Tibial artery (tissue), 4 donors: ENCODE measurements at places on chromosomes 5 and 9.

GRCh38 chr9:120935383-120935857 is 8.8 kb upstream of the TRAF1 start:
- peaks cover 6% of the 10 kb centered on the region for H3K4me1 ChIP-seq
- H3K4me3 ChIP-seq, result peak overlapping the region; percentile 24
- DNase-seq, result peak; percentile 100
- peak overlapping the region; percentile 94 for H3K27ac ChIP-seq
- no peaks in the 10 kb centered on the region for H3K27me3 ChIP-seq
- H3K36me3 ChIP-seq, result no peaks in the 10 kb centered on the region

DNA sequence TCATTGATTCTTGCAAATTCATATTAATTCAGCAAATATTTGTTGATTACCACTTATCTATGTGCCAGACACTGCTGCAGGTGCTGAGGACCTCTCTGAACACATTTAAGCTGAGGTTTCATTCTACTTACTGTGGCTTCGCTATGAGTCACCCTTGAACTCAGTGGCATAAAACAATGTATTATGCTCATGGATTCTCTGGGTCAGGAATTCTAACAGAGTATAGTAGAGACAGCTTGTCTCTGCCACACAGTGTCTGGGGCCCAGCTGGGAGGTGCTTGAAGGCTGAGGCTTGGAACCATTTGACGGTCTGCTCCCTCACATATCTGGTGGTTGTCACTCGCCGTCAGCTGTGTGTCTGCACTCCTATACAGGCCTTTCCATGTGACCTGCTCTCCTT is 124.3 kb upstream of the NR3C1 start:
- no peak overlapping the region for H3K27ac ChIP-seq
- no peak overlapping the region for H3K4me3 ChIP-seq
- no peaks in the 10 kb centered on the region for H3K36me3 ChIP-seq
- no peak for DNase-seq

- no peaks in the 10 kb centered on the region for H3K27me3 ChIP-seq
- H3K4me3 ChIP-seq, result no peak overlapping the region
- H3K4me1 ChIP-seq, result no peaks in the 10 kb centered on the region
- H3K27ac ChIP-seq, result no peak overlapping the region
- H3K36me3 ChIP-seq, result peaks cover 4% of the 10 kb centered on the region
These were observed 17.0 kb downstream of the DMAC1 start for GRCh38 chr9:7782400-7783120.

DNA sequence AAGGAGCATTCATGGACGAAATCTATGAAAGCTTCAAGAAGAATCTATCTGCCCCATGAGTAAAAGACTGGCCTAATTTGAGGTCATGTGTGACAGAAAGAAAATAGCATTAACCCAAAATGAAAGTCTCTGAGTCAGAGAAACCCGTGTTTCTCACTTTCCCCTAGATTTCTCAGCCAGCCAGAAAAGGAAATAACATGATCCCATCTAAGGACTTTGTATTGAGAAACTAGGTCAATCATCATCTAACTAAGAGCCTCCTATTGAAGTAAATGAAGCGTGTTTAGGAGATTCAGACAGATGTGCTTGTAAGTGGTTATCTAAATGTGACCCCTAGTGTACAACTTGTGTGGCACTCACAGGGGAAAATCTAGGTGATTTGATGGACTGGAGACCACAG is 77.3 kb upstream of the ZNF366 start:
- DNase-seq, result no peak
- peaks cover 24% of the 10 kb centered on the region for H3K4me1 ChIP-seq
- H3K27me3 ChIP-seq, result no peaks in the 10 kb centered on the region

DNA sequence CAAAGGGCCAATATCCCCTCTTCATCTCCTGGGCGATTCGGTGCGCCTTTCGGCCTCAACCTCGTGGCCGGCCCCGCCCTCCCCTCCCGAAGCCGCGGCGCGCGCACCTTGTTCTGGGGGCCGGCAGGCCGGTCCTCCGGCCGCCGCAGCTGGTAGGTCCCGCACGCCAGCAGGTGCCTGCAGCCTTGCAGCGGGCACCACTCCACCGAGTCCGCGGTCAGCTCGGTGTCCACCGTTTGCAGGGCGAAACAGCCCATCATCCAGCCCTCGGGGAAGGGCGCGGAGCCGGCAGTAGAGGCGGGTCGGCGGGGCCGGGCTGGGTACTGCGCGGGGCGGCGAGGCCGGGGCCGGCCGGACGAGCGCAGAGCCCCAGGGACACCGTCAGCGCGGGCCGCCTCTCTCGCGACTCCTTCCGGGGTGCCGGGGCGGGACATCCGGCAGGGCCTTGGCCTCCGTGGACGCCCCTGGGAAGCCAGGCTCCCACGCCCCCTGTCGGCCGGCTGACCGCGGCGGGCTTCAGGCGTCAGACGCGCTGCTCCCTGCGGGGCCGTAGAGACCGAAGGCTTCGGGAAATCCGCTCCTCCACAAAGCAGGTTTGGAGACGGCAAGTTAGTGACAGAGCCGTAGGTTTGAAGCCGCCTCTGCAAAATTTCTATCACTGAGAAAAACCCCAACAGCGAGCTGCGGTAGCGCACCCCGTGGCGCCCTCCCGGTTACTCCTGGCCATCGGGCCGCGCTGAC is at the start of gene DPH7:
TSS of gene DPH7 (minus strand) at position 408 of the 741 bp plus-strand sequence. CDS start at position 260, 148 bp downstream.
- peak within 1 kb of the TSS; percentile 72 for H3K27ac ChIP-seq
- peaks cover 53% of the 10 kb centered on the region for H3K36me3 ChIP-seq
- H3K4me1 ChIP-seq, result peaks cover 35% of the 10 kb centered on the region
- DNase-seq, result peak; percentile 95
- H3K27me3 ChIP-seq, result no peaks in the 10 kb centered on the region
- peak within 1 kb of the TSS; percentile 67 for H3K4me3 ChIP-seq

DNA sequence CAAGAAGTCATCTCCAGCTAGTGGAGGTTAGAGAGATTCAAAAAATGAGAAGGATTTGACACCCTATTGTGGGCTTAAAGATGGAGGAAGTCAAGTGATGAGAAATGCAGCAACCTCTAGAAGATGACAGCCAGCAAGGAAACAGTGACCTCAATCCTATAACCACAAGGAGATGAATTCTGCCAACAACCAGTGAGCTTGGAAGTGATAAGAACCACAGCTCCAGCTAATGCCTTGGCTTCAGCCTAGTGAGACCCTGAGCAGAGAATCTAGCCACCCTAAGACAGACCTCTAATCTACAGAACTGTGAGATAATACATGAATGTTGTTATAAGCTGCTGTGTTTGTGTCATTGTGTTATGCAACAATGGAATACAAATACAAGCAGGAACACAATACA is 262.4 kb downstream of the GRIA1 start:
- DNase-seq, result no peak
- H3K4me3 ChIP-seq, result no peak overlapping the region
- H3K27ac ChIP-seq, result no peak overlapping the region
- no peaks in the 10 kb centered on the region for H3K27me3 ChIP-seq
- H3K4me1 ChIP-seq, result no peaks in the 10 kb centered on the region

DNA sequence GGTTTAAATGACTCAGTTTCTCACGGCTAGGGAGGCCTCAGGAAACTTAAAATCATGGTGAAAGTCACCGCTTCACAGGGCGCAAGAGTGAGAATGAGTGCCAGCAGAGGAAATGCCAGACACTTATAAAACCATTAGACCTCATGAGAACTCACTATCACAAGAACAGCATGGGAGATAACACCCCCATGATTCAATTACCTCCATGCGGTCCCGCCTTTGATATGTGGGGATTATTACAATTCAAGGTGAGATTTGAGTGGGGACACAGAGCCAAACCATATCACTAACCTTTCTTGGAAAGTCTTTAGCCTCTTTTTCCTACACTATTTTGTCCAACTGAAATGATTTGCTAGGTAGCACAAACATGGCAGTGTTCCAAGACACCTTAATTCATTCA is 533.9 kb upstream of the NUDT12 start:
- H3K36me3 ChIP-seq, result no peaks in the 10 kb centered on the region
- H3K4me3 ChIP-seq, result no peak overlapping the region

GRCh38 chr5:159902444-159903121 is 13.7 kb upstream of the ADRA1B start:
- H3K27ac ChIP-seq, result no peak overlapping the region
- no peaks in the 10 kb centered on the region for H3K36me3 ChIP-seq
- DNase-seq, result no peak
- H3K4me3 ChIP-seq, result no peak overlapping the region
- H3K27me3 ChIP-seq, result no peaks in the 10 kb centered on the region

DNA sequence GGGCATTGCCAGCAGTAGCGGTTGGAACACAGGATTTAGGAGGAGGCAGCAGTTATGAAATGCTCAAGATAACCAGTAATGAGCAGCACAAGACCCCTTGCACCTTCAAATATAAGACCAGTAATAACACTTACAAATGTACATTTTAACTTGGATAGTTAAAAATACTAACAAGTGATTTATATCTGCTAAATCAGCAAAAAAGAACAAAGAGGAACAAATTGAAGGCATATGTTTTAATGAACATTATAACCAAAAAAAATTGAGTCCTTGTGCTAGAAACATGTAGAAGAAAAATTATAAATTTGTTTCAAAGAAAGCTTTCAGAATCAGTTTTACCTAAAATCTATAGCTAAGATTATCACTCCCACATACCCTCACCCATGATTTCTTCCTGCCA is 52.0 kb downstream of the ALDH7A1 start:
- H3K4me3 ChIP-seq, result no peak overlapping the region
- peaks cover 19% of the 10 kb centered on the region for H3K36me3 ChIP-seq
- no peaks in the 10 kb centered on the region for H3K27me3 ChIP-seq
- H3K4me1 ChIP-seq, result peaks cover 4% of the 10 kb centered on the region

- H3K4me3 ChIP-seq, result peak overlapping the region; percentile 75
- H3K27me3 ChIP-seq, result no peaks in the 10 kb centered on the region
- peak overlapping the region; percentile 97 for H3K27ac ChIP-seq
- DNase-seq, result no peak
- no peaks in the 10 kb centered on the region for H3K36me3 ChIP-seq
- peaks cover 20% of the 10 kb centered on the region for H3K4me1 ChIP-seq
These were observed 4.6 kb downstream of the PTCH1 start for GRCh38 chr9:95511952-95512708.

DNA sequence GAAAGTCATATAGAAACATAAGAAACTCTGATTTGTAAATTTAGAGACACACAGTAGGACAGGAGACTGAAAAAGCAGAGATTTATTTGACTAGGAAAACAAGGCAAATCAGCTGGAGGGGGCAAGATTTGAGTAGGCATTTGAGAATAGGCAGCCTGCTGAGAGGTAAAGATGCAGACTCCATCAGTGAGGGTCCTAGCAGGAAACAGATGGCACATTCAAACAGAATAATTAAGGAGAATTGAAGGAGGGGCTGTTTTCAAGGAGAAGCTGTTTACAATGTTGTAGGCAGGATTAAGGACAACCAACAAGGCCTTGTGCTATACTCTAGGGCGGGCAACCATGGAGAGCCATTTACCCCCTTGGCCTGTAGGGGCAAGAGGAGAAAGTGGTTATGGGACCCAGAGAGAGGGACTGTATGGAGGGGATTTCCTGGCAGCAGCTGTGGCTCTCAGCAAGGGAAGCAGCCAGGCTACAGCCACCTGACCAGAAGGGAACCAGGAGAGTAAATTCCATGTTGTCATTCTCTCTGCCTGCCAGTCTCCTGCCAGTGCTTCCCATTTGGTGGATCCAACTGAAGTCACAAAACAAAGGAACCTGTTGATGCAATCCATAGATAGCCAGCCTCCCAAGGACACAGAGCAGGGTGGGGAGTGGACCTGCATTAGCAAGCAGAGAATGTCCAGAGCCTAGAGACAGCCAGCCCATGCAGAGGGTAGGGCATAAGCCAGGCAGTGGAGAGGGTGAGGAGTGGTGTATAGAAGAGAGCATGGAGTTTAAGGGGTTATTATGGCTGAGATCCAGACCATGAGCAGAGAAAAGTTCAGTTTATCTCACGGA is 38.2 kb downstream of the PAPPA start:
- H3K27me3 ChIP-seq, result no peaks in the 10 kb centered on the region
- H3K4me3 ChIP-seq, result no peak overlapping the region
- no peaks in the 10 kb centered on the region for H3K4me1 ChIP-seq

GRCh38 chr5:11075035-11075805 is 314.2 kb upstream of the DAP start:
- H3K36me3 ChIP-seq, result no peaks in the 10 kb centered on the region
- peaks cover 4% of the 10 kb centered on the region for H3K27me3 ChIP-seq
- H3K4me3 ChIP-seq, result no peak overlapping the region
- no peak overlapping the region for H3K27ac ChIP-seq
- H3K4me1 ChIP-seq, result no peaks in the 10 kb centered on the region
- DNase-seq, result no peak

DNA sequence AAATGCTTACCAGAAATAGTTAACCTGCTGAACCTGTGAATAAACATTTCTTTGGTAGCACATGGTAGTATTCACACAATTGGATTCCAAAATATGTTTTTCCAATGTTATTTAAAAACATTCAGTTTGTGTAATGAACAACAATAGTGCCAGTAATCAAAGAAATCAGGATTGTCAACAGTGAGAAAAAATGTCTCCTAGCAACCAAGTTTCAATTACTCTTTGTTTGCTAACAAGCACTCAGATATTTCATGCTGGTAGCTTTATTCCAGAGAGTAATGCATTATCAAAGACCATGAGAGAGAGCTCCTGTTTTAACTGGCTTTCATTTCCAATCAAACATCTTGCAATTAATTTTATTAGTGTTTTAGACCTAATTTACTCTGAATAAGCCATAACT is 768.1 kb upstream of the GRAMD2B start:
- no peak overlapping the region for H3K4me3 ChIP-seq
- no peak overlapping the region for H3K27ac ChIP-seq
- no peak for DNase-seq
- no peaks in the 10 kb centered on the region for H3K36me3 ChIP-seq

DNA sequence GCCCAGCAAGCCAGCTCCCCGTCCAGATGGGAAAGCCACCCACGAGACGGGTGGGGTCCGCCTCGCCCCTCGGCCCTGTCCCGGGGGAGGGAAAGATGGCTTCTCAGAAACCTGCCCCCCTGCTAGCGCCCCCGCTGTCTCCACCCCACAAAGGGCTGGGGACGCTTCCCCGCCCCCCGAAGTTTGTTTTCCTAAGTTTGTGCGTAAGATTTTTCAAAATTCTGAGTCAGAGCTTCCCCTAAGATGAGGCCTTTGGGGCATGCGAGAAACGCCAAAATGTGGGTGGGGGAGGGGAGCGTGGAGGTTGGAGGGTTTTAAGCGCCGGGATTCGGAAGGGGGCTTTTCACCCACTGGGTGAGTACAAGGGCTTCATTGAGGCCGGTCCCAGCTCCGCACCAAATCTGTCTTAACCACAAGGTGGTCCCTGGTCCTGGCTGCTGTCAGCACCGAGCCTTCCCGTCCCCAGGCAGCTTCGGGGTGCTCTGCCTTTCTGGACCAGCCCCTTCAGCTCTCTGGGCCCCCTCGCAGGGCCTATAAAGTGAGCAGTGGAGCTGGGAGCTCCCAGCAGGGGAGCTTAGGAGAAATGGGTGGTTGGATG is 32.3 kb downstream of the PRRX2 start:
- peak overlapping the region; percentile 84 for H3K27ac ChIP-seq
- peak overlapping the region; percentile 51 for H3K4me3 ChIP-seq
- H3K27me3 ChIP-seq, result no peaks in the 10 kb centered on the region
